Mammary epithelial cell (primary cell): ENCODE measurements at places on chromosomes 12 and 14. TPM values are rescaled to one million over a fixed set of nuclear protein-coding genes. Genes with fewer than 3 reads are reported as not detected.

- no peak for DNase-seq
Measured at GRCh38 chr14:66782853-66783252, 274.9 kb downstream of the GPHN start.

DNA sequence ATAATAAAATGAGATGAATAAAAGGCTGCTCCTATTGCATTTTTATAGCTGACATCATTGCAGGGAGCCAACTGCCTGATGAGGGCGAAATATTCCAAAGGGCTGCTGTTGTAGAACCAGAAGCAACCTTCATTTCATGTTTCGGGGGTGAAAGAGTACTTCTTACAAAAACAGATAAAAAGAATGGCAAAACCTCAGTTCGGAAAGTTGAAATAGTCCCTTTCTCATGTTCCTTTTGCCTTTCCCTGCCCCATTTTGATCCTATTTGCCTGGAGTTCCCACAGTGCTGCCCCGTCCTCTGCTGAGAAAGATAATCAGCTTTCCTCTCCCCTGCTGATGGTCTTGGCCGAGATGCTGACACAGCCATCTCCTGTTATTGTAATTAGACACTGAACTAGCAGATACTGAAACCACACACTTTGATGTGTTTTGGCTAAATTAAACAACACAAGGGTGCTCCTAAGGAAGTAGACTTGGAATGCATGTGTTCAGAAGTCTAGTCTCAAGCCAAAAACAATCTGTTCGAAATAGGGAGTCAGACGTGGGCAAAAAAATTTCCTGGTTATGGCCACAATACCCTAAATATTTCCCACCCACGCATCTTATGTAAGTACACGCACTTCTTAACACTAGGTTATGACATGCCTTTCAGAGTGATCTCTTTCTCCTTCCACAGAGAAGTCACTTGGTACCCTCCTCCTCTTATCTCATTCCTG, 117.2 kb downstream of the PPM1H start:
- DNase-seq, result peak; percentile 11

GRCh38 chr14:95758331-95758730, 44.4 kb upstream of the TCL1A start:
- no peak for DNase-seq

DNA sequence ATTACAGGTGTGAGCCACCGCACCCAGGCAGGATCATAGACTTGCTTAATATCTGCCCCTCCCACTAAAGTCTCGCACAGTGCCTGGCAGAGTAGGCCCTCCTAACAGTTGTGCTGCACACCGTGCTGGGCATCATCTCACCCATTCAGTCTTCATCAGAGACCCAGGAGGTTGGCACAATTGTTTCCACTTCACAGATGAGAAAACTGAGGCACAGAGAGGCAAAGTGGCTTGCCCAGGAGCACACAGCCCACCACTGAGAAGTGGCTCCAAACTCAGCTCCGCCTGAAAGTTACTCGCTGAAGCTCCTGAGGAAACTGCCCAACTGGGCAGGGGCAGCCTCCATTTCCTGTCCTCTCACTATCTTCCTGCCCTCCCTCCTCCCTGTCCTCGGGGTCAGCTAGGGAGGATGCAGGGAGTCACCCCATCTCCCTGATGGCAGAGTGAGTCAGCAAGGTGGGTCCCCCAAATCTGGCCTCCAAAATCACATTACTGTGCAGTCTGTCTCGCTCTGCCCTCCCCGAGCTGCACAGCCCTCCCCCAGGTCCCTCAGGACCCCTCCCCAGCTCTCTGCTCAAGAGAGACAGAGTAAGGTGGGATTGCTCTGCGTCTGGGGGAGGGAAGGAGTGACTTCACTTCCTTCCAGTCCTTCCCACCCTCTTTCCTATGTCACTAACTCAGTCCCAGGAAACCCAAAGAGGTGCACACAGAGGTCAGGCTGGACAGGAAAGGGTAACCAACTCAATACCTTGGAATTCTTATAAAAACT, 5.7 kb downstream of the SLC8B1 start:
- no peak for DNase-seq

GRCh38 chr12:49478949-49479664, 59.7 kb upstream of the KCNH3 start:
- no peak for DNase-seq

DNA sequence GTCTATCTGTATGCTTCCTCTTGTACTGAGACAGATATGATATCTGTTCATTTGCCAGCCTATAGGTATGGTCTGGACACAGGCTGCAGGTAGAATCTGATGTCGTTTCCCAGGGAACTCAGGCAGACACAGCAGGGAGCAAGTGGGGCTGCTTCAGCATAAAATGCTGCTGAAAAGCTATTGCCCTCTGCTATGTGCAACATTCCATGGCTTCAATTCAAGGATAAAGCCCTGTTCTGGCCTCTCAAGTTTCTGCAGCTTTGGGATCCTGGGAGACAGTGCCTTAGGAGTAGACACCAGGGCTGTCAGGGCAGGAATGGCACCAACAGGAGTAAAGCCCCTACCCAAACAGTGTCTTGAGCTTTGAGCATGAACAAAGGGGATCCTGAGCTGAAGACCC, 173.5 kb downstream of the SLC41A2 start:
- DNase-seq, result no peak

DNA sequence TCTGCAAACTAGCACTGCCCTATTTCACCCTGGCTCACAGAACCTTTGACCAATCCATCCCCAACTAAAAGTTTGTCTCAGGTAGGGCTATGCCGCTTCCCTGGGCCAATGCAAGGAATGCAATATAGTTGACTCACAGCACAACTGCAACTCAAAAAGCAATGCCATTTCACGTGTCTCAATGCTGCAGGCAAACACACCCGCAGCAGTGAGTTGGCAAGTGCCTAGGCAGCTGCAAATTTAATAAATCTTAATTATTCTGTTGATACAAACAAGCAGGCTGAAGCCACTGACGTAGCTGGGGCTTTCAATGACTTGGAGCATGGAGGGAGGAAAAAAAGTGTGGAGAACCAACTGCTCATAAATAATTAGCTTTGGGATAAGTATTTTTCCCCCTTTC, 87.9 kb downstream of the SYNE3 start:
- DNase-seq, result no peak

GRCh38 chr12:105741786-105742566, 396.8 kb downstream of the NUAK1 start:
- peak; percentile 77 for DNase-seq

- DNase-seq, result no peak
Measured at GRCh38 chr14:105247026-105247425, 1.3 kb upstream of the BTBD6 start.

DNA sequence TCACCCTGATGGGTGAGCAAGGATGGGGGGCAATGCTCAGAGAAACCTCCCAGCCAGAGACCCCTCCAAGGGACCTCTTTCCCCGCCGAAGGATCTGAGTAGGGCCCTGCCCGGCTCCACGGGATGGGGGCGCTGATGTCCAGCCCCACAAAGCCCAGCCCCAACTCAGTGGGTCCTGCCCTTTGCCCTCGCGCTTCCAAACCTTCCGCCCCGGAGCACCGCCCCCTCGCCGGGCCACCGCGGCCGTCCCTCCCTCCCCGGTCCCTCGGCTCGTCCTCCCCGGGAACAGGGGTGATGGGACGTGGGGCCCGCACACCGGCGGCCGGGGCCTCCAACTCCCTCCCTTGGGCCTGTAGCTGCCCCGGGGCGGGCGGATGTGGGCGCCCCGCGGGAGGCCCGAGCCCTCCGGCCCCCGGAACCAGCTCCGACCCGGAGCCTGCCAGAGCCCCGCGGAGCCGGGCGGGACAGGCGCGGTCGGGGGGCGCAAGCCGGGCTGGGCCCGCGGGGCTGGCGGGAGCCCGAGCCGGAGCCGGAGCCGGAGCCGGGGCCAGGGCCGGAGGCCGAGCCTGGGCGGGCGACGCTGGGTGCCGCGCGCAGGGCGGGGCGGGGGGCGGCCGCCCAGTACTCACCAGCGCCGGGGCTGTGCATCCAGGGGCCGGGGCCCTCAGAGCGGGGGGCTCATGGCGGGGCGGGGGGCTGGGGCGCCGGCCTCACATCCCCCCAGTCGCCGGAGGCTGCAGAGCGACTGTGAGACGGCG, 386 bp downstream of the HDAC7 start:
- no peak for DNase-seq

GRCh38 chr14:89479802-89480201, 62.8 kb upstream of the FOXN3 start:
- DNase-seq, result peak; percentile 63

- no peak for DNase-seq
Measured at GRCh38 chr14:85024931-85025330, 505.0 kb upstream of the FLRT2 start.

DNA sequence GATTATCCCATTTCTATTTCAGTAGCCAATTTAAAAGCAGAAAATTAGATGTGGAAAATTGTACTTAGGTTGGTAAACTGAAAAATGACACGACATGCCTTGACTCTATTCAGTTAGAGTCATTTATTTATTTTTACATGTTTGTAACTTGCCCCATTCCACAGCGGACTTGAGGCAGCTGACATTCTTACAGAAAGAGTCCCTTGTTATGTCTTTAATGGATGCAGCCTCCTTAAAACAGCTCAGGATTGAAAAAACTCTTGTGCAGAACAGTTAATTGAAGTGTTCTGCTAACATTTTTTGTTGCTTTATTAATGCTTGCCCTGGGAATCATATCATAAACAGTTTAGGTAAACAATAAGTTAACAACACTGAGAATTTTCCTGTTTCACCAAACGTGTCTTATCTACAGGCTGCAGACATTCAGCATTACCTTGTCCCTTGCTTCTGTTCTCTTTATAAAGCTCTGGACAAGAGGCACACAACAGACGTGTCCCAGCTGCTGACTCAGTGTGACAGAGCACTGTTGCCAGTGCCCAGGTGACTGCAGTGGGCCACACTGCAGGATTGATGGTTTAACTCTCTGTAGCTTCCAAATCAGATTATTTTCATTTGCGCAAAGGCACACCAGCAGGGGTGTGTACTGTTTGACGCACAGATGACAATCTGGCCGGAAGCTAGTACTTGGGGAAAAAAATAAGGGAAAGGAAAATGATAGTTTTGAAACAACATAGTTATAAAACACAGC, 101.6 kb downstream of the PELI2 start:
- DNase-seq, result no peak

- DNase-seq, result peak; percentile 12
Measured at GRCh38 chr12:2924019-2924418, 33.3 kb downstream of the TULP3 start.

DNA sequence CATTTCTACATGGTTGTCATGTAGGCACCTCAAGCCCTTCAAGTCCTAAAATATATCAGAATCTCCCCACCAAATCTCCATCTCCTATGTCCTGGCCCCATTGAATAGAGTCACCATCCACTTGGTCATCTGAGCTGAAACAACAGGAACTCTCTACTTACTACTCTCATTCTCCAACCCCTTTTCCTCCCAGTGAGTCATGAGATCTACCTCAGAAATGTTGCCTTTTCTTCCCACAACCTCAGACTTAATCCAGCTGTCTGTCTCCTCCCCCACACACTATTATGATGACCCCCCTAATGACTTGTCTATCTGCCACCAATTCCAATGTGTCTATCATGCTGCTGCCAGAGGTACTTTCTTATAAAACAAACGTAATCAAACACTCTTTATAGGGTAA, 72.3 kb upstream of the TMEM263 start:
- peak; percentile 20 for DNase-seq

GRCh38 chr14:65290830-65291229, 121.7 kb upstream of the FUT8 start:
- peak; percentile 97 for DNase-seq

DNA sequence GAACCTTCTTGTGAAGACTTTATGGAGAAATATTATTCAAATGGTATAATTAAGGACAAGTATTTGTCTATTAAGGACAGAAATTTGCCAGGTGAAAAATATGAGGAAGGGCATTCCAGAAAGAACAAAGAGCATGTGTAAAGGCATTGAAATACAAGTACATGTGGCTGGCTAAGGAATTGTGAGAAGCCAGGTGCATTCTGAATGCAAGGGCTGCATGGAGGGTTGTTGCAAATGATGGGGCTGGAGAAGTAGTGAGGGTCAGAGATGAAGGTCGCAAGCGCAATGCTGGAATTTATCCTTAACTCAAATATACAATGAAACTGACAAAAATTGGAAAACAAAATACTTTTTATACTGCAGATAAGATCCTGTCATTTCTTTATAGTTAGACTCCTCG, 437.7 kb downstream of the ADAMTS20 start:
- DNase-seq, result no peak

DNA sequence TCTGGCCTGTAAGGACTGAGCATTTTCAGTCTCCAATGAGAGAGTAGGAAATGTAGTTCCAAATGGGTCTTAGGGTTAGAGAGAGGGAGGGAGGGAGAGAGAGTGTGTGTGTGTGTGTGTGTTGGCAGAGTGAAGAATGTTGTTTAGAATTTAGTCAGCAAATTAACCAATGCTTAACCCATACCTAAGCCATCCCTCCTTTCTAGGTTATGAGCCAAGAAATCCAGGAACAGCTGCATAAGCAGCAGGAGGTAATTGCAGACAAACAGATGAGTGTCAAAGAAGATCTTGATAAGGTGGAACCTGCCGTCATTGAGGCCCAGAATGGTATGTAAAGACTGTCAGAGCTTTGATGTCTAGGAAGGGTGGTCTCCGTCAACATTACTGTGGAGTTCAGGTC, 56.9 kb downstream of the HSP90AA1 start:
- no peak for DNase-seq

DNA sequence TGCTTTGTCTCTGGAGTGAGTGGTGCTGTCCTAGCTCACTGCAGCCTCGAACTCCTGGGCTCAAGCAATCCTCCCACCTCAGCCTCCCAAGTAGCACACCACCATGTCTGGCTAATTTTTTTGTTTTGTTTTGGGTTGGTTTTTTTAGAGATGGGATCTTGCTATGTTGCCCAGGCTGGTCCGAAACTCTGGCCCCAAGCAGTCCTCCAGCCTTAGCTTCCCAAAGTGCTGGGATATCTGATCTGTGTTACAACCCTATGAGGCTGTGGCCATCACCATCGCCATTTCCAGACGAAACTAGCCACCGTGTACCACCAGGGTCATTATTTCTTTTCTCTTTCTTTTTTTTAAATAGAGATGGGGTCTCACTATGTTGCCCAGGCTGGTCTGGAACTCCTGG, 2.6 kb downstream of the IL31 start:
- DNase-seq, result no peak

- DNase-seq, result peak; percentile 85
Measured at GRCh38 chr14:91114079-91115065, 499 bp downstream of the DGLUCY start.

POLR3B gene
- 8.9 TPM for polyA plus RNA-seq

RHOJ gene
- polyA plus RNA-seq, result 11.2 TPM

TM9SF1 gene
- 46.1 TPM for polyA plus RNA-seq

ANO2 gene
- polyA plus RNA-seq, result 0.26 TPM

RNASE1 gene
- polyA plus RNA-seq, result not detected

TTC5 gene
- polyA plus RNA-seq, result 11.3 TPM

TGM1 gene
- 8.7 TPM for polyA plus RNA-seq
